ENCODE measurements at places on chromosomes 1 and 21.

DNA sequence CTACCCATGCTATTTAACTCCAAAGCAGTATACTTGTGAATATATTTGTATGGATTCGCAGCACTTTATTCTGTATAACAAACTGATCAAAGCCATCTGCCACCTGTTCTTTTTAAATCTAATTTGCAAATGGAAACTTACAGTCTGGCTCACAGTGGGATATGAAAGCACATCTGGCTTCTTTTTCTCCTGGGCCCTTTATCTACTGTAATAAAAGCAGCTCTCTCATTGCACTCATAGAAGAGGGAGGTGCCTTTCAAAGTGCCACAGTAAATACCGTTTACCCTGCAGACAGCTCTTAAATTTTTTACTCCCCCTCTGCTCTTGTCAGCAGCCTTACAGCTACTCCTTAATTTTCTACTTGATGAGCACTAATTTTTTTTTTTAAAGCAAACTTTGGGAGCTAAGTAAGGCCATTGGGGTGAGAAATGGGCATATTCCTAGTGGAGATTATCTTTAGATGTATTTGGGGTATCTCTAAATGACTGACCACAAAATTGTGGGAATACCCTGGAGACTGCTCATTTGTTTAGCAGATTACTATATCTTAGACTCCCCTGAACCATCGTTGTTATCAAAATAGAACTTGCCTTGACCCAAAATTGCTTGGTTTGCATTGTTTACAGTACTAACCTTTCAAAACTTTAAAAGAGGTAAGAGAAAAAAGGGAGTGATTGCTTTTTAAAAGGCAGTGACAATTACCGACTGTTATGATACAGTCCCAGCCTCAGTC is 110.1 kb downstream of the VPS13D start:
- peak; percentile 27 for DNase-seq

- DNase-seq: peak; percentile 41
These were observed 14.0 kb downstream of the GTF2B start for GRCh38 chr1:88877382-88877825.

GRCh38 chr1:178477841-178478240 is 18.9 kb downstream of the CLEC20A start:
- DNase-seq: no peak

DNA sequence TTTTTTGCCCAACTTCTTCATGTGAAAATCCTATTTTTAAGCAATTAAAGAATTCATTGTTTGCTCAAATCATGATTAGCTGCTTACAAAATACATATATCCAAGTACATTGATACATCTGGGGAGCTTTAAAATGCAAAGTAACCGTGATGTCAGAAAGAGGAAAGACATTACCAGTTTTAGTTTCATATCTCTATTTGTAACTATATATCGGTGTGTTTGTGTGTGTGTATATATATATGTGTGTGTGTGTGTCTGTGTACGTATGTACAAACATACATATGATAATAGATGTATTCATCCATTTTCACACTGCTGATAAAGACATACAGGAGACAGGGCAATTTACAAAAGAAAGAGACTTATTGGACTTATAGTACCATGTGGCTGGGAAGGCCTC is 310.1 kb downstream of the DPYD start:
- no peak for DNase-seq

DNA sequence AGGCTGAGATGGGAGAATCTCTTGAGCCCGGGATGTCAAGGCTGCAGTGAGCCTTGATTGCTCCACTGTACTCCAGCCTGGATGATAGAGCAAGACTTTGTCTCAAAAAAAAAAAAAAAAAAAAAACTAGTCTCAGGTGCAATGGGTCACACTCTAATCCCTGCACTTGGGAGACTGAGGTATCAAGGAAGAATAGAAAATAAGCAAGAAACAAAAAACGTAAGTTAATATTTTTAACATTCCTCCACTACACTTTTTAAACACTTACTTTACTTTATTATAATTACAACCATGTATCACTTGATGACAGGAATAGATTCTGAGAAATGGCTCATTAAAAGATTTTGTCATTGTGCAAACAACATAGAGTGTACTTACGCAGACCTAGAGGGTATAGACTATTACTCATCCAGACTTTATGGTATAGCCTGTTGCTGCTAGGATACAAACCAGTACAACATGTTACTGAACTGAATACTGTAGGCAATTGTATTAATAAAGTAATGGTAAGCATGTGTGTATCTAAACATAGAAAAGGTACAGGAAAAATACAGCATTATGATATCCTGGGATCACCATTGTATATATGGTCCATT is 1244.1 kb upstream of the ADGRL4 start:
- DNase-seq: no peak

DNA sequence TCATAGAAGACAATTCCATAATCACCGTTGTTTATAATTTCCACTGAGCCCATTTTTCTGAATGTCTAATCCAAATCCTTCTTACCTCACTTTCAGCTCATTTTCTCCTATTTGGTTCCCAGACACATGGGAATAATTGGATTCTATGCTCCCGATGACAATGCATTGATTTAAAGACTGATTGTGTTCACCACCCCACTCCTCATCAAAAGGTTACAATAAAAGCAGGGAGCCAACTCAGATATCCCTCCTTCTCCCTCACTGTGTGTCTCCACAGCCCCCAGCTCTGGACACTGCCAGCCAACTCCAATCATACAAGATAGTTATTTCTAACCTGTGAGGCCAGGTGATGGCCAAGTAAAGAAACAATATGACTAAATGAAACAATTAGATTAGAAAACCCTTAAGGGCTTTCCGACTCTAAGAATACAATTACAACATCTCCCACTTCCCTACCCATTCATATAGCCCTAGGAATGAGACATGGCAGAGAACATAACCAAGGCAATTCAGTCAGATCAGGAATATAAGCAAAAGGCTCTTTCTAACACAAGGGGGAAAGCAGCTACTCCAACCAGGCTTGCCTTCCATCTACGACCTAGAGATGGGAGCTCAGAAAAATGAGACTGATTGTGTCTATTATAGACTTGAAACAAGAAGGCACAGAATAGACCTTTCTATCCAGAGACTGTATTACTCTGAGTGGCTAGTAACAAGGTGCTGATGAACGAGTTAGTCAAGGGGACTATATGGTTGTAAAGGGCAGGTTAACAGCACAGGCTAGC is 28.5 kb upstream of the CADM3 start:
- no peak for DNase-seq

DNA sequence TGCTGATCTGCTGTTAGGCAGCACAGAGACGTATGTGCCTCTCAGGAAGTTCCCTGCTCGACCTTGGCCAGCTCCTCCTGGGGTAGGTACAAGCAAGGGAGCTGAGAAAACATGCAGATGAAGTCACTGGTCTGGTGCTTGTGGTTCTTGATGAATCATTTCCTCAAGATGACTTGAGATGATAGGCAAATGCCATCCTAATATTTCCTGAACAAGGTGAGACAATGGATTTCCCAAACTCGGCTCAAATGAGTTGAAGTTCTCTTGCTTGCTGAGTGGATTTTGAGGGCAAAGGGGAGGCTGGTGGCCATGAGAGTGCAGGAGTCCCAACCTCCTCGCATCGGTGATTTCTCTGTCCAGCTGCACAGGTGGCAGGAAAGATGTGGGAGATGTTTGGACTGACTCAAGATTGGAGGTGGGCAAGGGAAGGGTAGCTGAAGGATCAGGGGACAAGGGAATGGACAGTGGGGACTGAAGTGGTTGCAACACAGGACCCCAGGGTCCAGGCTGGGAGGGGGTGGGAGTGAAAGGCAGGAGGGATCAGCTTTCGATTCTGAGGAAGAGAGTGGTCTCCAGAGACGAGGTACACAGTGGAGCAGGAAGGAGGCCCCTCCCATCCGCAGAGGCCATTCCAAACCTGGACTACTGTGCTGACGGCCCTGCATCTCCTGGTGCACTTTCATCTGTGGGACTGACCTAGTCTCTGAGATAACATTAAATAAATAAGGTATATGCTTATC is 63.9 kb downstream of the CAPN2 start:
- DNase-seq: peak; percentile 67

DNA sequence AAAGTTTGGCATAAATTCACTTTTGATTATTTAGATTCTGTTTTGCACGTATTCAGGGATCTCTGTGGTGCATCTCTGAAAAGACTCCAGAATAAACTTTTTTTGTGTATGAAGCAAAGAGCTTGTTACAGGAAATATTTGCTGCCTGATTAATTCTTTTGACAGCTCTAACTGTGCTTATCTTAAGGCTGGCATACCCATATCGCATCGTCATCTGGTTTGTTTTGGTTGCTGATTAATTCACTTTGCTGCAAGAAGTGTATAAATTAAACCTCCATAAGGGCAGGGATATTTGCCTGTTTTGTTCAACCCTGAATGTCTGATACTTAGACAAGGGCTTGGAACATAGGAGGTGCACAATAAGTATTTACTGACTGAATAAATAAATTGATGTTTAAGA is 17.5 kb upstream of the DUSP10 start:
- DNase-seq: no peak

- no peak for DNase-seq
These were observed 10.3 kb upstream of the FAM20B start for GRCh38 chr1:179015396-179015795.

- DNase-seq: no peak
These were observed 127.6 kb downstream of the KCNK2 start for GRCh38 chr1:215210167-215210566.

DNA sequence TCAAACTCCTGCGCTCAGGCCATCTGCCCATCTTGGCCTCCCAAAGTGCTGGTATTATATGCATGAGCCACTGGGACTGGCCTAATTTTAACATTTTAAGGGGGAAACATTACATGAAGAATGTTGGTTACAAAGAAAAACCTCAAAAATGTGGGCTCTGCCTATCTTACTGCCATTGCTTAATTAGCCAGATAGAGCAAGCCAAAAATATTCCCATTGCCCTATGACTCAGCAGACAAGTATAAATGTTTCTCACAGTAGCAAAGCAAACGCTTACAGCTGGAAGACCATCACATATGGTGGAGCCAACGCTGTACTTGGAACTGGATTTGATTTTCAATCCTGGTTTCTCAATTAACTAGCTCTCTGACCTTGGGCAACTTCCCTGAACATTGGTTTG is 502.0 kb downstream of the SMYD3 start:
- no peak for DNase-seq

GRCh38 chr1:179870870-179871269 is 6.7 kb downstream of the TOR1AIP2 start:
- DNase-seq: no peak

GRCh38 chr1:6410248-6410893 is 9.3 kb downstream of the HES2 start:
- no peak for DNase-seq

GRCh38 chr1:30449428-30450147 is 273.8 kb downstream of the MATN1 start:
- no peak for DNase-seq

- no peak for DNase-seq
These were observed 76.9 kb upstream of the CCDC190 start for GRCh38 chr1:162937716-162938395.

GRCh38 chr1:9198538-9199361 is 35.8 kb upstream of the H6PD start:
- DNase-seq: peak; percentile 71

- no peak for DNase-seq
These were observed 440.5 kb downstream of the SMYD3 start for GRCh38 chr1:246066573-246066972.

- no peak for DNase-seq
These were observed 125.1 kb upstream of the FGGY start for GRCh38 chr1:59171788-59172187.

DNA sequence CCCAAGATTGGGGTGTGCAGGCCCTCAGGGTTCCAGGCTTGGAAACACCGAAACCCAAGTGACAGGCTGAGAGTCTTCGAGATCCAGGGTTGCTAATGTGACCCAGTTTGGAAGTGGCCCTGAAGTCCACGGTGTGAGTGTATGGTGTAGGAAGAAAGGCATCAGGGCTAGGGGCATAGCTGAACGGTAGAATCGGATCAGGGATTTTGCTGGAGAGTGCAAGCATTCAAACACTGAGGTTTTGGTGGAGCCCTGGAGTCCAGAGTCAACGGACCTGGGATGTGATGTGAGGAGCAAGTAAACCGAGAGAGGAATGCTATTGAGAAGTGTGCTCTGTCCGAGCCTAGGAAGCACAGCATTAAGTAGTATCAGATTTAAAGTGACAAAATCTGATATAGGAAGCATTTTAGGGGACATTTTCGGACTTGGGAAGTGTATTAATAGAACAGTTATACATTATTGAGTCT is 958 bp downstream of the NFYC start:
- DNase-seq: peak; percentile 18

DNA sequence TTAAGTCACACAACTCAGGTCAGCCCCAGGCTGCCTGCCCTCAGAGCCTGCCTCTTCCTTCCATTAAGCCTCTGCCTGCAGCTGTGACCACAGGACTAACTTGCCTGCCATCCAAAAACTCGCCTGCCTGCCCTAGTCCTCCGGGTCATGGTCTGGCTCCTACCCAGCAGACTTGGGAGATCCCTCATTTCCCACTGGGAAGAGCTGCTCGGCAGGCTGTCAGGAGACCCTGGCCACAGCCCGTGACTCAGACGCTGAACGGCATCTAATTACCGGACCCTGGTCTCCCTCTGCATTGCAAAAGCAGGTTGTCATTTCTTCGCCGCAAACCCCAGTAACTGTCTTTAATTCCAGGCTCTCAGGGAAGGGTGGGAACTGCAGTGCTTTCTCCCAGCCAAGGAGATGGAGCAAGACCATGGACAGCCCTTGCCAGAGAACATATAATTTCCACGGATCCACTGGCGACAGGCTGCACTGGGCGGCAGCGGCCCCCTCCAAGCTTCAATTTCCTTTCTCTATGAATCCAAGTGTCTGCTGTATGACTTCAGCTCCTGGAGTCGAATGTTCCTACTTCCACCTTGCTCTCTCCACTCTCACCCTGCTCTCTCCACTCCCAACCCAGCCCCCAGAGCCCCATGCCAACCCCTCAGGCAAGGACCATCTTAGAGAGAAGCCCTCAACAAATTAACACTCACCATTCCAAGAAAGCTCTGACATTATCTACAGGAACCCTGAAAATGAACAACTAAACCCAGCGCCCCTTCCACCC is 20.4 kb downstream of the OLFML2B start:
- peak; percentile 19 for DNase-seq

DNA sequence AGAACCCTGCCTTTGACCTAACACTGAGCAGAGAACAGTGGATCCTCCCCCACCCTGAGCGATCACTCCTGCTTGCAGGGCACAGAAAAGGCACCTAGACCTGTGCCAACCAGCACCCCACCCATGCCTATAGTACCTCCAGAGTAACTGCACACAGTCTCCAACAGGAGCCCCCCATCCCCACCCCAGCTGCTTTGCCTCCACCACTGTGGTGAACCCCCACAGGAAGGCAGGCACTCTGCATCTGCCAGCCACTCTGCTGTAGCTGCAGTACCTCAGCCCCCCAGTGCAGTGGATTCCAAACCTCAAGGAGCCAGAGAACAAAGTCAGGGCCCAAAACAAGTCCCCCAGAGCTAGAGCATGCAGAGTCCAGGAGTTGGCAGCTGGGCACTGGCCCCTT is 10.7 kb downstream of the SPATC1L start:
- DNase-seq: no peak

GRCh38 chr21:45981151-45982091 is at the start of gene COL6A1:
COL6A1 (plus strand) TSS chr21:45981770; CDS start chr21:45981851, 81 bp downstream.
- DNase-seq: peak; percentile 91

DNA sequence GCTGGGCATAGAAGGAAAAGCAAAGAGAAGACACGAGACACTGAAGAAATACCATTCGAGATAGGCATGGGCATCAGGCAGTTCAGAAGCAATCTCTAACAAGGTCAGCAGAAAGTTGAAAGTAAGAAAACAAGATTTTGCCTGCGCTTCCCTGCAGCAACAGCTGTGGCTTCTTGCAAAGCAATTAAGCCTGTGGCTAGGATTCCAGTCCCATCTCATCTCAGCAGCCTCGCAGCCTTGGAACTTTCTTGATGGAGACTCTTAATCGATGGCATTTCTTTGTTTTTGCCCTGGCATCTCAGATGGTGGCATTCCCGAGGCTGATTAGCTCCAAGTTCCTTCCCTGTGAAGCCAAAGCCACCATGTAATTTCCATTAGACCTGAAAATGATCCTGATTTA is 64.6 kb upstream of the SPAG17 start:
- no peak for DNase-seq
